ENCODE measurements at places on chromosomes 13 and 19.
A peak's percentile ranks its signal among the peaks of the same experiment; 100 is the strongest.

- DNase-seq = no peak
Observed at GRCh38 chr19:13302526-13303270, 152.5 kb downstream of the IER2 start.

DNA sequence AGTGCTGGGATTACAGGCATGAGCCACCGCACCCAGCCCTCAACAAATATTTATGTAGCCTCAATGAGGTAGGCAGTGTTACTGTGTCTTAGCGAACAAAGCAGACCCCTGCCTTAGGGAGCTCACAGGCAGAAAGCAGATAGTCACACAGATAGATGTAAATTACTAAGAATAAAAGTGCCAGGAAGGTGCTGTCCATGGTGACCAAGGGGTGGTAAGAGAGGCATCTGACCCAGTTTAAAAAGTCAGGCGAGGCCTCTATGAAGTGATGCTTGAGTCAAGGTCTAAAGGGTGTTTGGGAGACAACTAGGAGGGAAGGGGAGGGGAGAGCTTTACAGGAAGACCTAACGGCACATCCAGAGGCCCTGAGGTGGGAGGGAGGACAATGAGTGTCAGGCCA is 12.4 kb upstream of the CACNG7 start:
- DNase-seq = no peak

- DNase-seq = peak; percentile 99
Observed at GRCh38 chr19:52962394-52963246, at the start of gene ZNF816. TSS of gene ZNF816 (minus strand) at chr19:52962881. CDS start at chr19:52956089, 6,792 bp downstream.

- DNase-seq = no peak
Observed at GRCh38 chr13:49777746-49778614, 14.5 kb downstream of the KPNA3 start.

- DNase-seq = no peak
Observed at GRCh38 chr13:113164492-113164891, 6.0 kb downstream of the PROZ start.

GRCh38 chr19:15358918-15359317 is 20.7 kb downstream of the AKAP8 start:
- no peak for DNase-seq

- DNase-seq = no peak
Observed at GRCh38 chr13:72390909-72391308, 336.5 kb downstream of the MZT1 start.

DNA sequence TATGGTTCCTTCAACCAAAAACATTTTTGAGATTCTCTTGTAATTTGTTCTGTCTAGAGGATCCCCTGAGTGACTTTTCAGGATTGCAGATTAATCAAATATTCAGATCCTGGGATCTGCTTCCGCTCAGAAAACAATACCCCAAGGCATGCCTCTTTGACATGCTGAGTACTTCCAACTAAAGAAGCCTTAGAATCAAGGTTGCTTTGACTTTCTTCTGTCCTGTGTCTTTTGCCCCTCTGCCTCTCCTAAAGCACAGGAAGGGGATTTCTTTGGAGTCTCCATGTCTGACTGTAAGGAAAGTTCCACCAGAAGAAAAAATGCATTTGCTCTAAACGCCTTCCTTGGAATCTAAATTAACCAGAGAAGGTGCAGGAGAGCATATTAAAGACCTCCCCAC is 431.5 kb downstream of the FGF14 start:
- no peak for DNase-seq

- no peak for DNase-seq
Observed at GRCh38 chr13:43831088-43831487, 44.3 kb upstream of the ENOX1 start.

- DNase-seq = no peak
Observed at GRCh38 chr19:1262623-1263123, 6.5 kb upstream of the CIRBP start.

DNA sequence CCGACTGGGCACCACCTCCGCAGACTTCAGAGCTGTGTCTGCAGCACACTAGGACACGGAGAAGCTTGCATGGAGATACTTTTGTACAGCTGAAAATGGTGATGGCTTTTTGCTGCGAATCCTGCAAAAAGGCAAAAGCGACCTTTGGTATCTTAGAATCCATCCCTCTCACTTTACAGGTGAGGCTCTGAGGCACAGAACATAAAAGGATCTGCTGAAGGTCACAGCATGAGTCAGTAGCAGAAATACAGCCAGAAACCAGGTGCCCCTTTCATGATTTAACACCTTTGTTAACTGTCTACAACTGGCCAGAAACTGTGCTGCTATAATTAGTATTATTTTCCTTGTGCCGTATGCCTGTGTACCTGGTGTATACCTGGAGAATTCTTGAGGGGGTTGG is 48.3 kb downstream of the EFNB2 start:
- DNase-seq = no peak

DNA sequence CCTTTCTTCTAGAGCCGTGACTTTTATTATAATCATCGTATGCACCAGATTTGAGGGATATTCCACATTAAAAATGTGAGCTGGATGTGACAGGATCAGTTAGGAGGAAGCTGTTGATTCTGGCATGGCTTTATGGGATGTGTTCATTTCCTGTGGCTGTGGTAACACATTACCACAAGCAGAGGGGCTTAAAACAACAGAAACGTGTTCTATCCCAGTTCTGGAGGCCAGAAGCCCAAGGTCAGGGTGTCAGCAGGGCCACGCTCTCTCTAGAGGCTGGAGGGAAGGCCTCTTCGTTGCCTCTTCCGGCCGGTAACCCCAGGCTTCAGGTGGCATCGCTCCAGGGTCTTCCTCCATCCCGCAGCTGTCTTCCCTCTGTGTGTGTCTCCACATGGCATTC is 14.5 kb downstream of the MED25 start:
- DNase-seq = no peak

- DNase-seq = no peak
Observed at GRCh38 chr13:28744656-28745055, 25.9 kb upstream of the SLC46A3 start.

GRCh38 chr13:99214232-99214631 is 13.6 kb downstream of the UBAC2 start:
- no peak for DNase-seq

DNA sequence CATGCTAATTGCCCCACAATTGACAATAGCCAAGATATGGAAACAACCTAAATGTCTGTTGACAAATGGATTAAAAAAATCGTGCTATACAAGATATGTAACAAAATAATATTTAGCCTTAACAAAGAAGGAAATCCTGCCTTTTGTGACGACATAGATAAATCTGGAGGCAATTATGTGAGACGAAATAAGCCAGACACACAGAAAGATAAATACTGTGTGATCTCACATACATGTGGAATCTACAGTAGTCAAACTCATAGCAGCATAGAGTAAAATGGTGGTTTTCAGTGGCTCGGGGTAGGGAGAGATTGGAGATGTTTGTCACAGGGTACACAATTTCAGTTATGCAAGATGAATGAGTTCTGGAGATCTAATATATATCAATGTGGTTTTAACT is 895.8 kb downstream of the SLITRK6 start:
- DNase-seq = no peak

GRCh38 chr19:12946092-12946721 is 545 bp downstream of the RAD23A start:
- DNase-seq = no peak

DNA sequence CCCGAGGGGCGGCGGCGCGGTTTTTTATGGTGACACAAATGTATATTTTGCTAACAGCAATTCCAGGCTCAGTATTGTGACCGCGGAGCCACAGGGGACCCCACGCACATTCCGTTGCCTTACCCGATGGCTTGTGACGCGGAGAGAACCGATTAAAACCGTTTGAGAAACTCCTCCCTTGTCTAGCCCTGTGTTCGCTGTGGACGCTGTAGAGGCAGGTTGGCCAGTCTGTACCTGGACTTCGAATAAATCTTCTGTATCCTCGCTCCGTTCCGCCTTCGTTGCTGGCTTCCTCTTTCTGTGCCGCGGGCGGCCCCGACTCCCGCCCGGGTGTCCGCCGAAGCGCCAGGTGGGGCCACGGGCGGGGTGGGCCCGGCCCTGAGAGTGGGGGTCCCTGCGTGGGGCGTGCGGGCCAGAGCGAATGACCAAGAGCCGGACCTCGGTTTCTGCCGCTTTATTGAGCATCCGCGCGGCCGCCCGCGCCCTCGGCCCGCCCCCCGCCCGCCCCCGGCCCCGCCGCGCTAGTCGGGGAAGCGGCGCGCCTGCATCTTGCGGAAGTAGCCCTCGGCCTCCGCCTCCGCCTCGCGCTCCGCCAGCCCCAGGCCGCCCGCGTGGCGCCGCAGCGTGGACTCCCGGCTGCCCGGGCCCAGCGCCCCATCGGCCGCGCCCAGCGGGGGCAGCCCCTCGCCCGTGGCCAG is 9.6 kb downstream of the PLPPR3 start:
- DNase-seq = no peak

- DNase-seq = no peak
Observed at GRCh38 chr13:66623129-66623820, 606.9 kb downstream of the PCDH9 start.

DNA sequence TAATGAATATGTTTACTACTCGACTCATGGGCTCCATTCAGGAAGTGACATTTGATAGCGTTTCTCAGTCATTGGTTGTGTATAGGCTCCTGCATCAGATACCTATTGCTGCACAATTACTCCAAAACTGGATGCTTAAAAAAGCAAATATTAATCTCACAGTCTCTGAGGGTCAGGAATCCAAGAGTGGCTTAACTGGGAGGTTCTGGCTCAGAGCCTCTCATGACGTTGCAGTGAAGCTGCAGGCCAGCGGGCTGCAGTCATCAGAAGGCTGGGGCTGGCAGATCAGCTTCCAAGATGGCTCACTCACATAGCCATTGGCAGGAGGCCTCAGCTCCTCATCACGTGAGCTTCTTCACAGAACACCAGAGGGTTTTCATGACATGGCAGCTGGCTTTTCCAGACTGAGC is 525.1 kb upstream of the NBEA start:
- DNase-seq = no peak

DNA sequence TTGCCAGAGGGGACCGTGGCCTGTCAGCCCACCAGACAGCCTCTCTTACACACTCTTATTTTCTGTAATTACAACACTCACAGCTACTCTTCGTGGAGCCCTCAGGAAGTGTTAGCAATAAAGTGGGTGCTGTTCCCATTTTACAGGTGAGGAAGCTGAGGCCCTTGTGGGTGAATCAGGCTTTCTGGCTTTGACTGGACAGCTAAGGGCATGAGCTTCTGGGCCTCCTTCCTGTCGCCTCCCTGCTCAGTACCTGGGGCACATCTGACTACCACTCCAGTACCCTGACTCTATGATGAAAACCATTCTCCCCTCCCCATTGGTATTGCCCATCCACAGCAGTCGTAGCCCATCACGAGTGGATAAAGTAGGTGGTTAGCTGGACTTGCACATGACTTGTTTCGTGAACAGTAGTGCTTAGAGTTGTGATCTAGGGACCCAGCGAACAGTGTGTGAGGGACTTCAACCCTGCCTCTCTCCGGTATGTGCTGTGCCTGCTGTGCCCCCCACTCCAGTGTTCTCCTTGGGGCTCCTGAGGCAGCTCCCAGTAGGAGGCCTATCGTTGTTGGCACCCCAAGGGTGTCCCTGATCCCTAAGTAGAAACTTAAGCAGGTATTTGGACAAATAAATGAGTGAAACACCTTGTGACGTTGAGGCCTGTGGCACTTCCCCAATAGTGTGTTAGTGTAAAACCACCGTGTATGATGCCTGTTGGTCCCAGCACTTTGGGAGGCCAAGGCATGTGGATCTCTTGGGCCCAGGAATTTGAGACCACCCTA is 38.6 kb downstream of the GATAD2A start:
- no peak for DNase-seq

DNA sequence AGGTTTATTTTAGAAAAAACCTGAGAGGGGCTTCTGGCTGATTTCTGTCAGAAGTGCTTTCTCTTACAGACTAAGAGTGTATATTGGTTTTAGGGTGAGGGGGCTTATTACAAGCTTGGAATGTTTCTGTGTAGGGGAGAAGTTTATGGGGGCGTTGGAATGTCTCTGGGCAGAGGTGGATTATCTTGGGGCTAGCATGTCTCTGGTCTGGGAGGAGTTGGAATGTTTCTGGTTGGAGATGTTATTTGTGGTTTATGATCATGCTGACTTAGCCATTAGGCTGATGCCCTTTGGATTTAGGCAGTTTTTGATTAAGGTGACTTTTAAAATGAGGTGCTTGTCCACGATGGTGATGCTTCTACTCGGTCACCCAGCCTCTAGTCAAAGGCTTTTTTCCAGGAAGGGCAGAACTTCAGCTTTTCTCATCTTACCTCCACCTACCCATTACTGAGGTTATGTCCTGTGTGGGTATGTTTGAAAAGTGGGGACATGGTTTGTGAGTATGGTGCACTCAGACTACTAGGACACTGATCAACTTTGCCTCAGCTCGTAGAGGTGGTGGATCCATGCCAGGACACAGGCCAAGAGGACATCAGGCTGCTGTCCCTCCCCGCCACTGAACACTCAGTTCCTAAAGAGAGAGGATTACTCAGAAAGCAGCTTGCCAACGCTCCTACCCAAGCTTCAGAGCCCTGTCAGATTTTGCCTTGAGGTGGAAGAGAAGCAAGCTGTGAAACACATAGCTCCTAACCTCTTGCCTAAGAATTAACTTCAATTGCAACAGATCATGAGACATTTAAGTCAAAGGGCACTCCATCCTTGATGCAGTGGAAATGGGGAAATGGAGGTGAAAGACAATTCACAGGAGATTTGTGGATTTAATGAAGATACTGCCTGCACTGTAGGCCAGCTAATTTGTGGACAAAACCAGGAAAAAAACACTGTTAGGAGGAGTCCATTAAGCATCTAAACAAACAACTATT is 63.6 kb downstream of the ZNF44 start:
- DNase-seq = no peak

- no peak for DNase-seq
Observed at GRCh38 chr19:5143471-5144411, 174.8 kb downstream of the KDM4B start.

- DNase-seq = peak; percentile 18
Observed at GRCh38 chr13:94595001-94595949, 677 bp downstream of the TGDS start.

DNA sequence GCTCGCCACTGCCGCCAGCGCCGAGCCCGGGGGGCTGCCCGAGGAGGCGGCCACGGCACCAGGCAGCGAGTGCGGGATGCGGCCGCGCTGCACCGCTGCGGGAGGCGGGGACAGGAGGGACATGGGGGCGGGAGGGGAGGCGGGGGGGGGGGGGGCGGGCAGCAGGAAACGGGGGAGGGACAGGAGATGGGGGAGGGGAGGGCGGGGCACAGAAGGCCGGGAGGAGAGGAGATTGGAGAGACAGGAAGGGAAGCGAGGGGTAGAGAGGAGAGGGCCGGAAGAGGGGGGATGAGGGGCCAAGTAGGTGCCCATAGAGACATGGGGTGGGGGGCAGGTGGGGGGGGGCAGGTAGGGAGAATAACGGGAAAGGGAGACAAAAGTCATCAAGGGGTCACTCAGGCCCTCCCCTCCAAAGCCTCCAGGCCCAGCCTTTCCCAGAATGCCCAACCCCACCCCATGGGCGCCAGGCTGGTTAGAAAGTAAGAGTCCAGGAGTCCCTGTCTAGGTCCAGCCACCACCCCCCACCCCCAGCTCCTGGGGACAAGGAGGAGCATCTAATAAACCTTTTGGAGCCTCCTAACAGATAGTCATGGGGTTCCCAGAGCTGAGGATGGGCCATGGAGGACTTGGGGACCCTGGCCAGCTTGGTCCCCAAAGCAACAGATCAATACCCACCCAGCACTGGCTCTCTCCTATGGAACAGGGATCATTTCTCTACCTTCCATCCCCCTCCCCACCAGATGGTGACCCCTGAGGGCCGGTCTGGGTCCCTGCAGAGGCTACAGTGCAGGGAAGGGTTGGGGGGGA is 9.5 kb downstream of the NR2F6 start:
- no peak for DNase-seq

- DNase-seq = no peak
Observed at GRCh38 chr13:98443329-98443728, 133.6 kb downstream of the STK24 start.
